Camera-type eye (tissue), 1 donor: ENCODE measurements at places on chromosomes 1 and 21. TPM values are rescaled to one million over a fixed set of nuclear protein-coding genes. Genes with fewer than 3 reads are reported as not detected.

The COQ8A gene
- 44.4 TPM for total RNA-seq

The EFNA3 gene
- 5.8 TPM for total RNA-seq

The DNAI4 gene
- total RNA-seq, result 18.5 TPM

The LCE1E gene
- total RNA-seq, result not detected

The SPRR4 gene
- not detected for total RNA-seq

The FAM167B gene
- 2.1 TPM for total RNA-seq

The TSPEAR gene
- total RNA-seq, result not detected

The SYCP1 gene
- total RNA-seq, result 0.11 TPM

The TOR1AIP1 gene
- total RNA-seq, result 95.2 TPM

The SIM2 gene
- 0.38 TPM for total RNA-seq

The KLHDC7A gene
- total RNA-seq, result 1.3 TPM

The KRTAP13-2 gene
- total RNA-seq, result not detected

The OR2AJ1 gene
- total RNA-seq, result not detected

The NKAIN1 gene
- 12.1 TPM for total RNA-seq

The PRR9 gene
- not detected for total RNA-seq

The TNFRSF8 gene
- not detected for total RNA-seq

The CFHR1 gene
- not detected for total RNA-seq

The IL19 gene
- total RNA-seq, result not detected

The PLEKHA6 gene
- 17.5 TPM for total RNA-seq

The IVL gene
- total RNA-seq, result 0.44 TPM

The TEX35 gene
- total RNA-seq, result not detected

The HES4 gene
- 43.5 TPM for total RNA-seq

The TMPRSS3 gene
- 4.4 TPM for total RNA-seq

The S100A7A gene
- not detected for total RNA-seq

The FYB2 gene
- total RNA-seq, result 11.4 TPM
